ENCODE measurements at places on chromosomes 3 and 15. TPM values are rescaled to one million over a fixed set of nuclear protein-coding genes. Genes with fewer than 3 reads are reported as not detected.

DNA sequence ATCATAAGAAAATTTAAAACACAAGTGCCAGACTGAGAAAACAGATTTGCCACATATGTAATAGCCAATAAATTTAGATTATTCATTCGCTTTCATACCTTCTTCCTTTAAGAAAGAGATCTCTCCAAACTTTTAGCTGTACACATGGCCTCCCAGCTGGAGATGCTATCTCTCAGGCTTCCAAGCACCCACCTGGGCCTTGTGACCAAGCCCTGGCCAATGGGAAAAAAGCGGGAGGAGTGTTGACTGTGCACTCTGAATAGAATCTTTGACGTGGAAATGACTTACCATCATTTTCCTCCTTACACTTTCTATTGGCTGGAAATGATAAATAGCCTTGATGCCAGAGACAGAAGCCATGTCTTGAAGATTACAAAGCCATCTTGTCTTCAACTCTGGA, 1106.6 kb downstream of the TBL1XR1 start:
- DNase-seq: no peak

DNA sequence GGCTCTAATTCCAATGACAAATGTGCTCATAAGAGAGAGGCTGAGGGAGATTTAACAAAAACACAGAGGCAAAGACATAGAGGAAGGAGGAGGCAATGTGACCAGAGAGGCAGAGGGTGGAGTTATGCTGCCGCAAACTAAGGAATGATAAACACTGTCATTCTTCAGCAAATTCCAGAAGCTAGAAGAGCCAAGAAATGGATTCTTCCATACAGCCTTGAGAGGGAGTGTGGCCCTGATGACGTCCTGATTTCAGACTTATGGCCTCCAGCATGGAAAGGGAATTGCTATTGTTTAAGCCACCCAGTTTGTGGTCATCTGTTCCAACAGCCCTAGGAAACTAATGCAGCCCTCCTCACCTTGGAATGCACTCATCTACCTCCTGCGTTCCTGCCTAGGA, 30.5 kb downstream of the CD47 start:
- no peak for DNase-seq

- DNase-seq: peak; percentile 22
These were observed at the start of gene DRD3 for GRCh38 chr3:114178770-114179368. Gene DRD3 (minus strand): TSS chr3:114179052. CDS start chr3:114171992, 7,060 bp downstream.

GRCh38 chr15:97504031-97504792, 456.3 kb upstream of the ARRDC4 start:
- peak; percentile 78 for DNase-seq

- DNase-seq: peak; percentile 74
These were observed 36.7 kb upstream of the NDUFB4 start for GRCh38 chr3:120559242-120560061.

DNA sequence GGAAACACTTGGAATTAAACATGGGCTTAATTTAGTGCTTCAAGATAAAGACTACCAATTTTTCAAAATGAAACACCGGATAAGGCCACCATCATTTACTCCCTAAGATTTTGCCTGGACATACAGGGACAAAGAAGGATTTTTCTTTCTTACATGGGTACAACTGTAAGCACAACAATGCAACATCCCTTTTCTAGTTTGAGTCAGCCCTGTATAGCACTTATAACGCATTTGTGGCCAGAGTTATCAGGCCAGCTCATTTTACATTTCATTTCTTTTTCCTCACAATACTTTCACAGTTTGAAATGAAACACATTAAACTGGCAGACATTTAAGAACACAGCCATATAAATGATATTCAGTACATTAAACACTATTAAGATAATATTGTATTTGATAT, 9.8 kb upstream of the SUCNR1 start:
- no peak for DNase-seq

DNA sequence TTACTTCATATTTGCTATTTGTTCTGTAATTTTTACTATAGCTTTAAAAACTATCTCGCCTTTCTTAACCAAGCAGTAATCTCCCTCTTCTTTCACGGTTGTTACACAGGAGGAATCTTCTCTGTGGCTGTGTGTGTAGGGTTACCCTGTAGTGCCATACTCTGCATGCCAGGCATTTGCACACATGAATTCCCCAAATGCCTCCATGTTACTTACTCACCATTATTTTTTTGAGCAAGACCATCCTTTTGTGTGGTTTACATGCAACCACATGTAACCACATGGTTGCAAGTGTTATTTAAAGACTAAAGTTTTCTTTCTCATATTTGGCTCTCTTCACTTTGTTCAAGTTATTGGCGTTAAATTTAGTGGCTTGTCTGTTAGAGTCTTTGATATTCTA, 45.5 kb downstream of the HPS3 start:
- DNase-seq: peak; percentile 75

Gene SLC27A2
- total RNA-seq: 0.57 TPM

- no peak for DNase-seq
These were observed 8.2 kb downstream of the RTP3 start for GRCh38 chr3:46505953-46506352.

DNA sequence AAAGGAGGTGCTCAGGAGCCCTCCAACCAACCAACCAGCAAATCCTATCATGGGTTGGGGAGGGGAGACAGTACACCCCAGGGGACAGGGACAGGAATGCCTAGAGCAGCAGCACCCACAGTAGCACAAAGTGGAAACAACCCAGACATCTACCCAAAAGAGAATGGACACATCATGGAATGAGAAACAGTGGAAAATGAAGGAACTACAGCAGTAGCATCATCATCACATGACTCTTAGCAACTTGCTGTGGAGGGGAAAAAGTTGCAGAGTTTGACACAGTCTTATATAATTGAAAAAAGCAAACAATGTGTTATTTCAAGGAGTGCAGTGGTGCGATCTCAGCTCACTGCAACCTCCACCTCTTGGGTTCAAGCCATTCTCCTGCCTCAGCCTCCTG, 11.0 kb downstream of the C3orf22 start:
- no peak for DNase-seq

GRCh38 chr3:122665226-122665786, 15.3 kb upstream of the PARP14 start:
- no peak for DNase-seq

- no peak for DNase-seq
These were observed 128.7 kb upstream of the WNT5A start for GRCh38 chr3:55615694-55616295.

Gene LIPH
- total RNA-seq: 14.8 TPM

Gene INKA1
- 0.81 TPM for total RNA-seq

Gene TNFSF10
- total RNA-seq: 3.4 TPM

Gene ZNF621
- 1.5 TPM for total RNA-seq

Gene CNBP
- 312 TPM for total RNA-seq

DNA sequence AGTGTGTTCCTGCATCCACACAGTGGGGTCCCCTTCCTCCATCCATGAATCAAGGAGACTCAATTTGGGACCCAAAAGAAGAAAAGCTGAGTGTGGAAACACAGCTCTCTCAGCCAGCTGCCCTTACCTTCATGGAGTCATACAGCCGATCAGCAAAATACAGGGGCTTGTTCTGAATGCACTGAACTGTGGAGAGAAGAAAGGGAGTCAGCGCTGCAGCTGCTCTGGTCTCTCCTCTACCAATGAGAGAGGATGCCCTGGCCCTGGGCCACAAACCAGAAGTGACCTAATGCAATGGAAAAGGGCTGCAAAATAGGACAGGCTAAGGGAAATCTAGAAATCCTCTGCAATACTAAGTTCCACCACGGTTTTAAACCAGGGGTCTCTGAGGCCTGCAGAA, 46.7 kb downstream of the ANXA2 start:
- no peak for DNase-seq

Gene TMEM158
- total RNA-seq: 3.2 TPM

GRCh38 chr3:185935465-185936272, 2.1 kb downstream of the TRA2B start:
- DNase-seq: no peak

DNA sequence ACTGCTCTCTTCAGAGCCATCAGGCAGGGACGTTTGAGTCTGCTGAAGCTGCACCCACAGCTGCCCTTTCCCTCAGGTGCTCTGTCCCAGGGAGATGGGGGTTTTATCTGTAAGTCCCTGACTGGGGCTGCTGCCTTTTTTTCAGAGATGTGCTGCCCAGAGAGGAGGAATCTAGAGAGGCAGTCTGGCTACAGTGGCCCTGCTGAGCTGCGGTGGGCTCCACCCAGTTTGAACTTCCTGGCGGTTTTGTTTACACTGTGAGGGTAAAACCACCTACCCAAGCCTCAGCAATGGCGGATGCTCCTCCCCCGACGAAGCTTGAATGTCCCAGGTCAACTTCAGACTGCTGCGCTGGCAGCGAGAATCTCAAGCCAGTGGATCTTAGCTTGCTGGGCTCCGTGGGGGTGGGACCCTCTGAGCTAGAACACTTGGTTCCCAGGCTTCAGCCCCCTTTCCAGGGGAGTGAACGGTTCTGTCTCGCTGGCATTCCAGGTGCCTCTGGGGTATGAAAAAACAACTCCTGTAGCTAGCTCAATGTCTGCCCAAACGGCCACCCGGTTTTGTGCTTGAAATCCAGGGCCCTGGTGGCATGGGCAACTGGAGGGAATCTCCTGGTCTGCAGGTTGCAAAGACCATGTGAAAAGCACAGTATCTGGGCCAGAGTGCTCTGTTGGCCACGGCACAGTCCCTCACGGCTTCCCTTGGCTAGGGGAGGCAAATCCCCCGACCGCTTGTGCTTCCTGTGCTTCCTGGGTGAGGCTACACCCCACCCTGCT, 21.1 kb upstream of the ST6GAL1 start:
- DNase-seq: no peak

Gene SMCO1
- not detected for total RNA-seq

Gene RARRES1
- not detected for total RNA-seq

DNA sequence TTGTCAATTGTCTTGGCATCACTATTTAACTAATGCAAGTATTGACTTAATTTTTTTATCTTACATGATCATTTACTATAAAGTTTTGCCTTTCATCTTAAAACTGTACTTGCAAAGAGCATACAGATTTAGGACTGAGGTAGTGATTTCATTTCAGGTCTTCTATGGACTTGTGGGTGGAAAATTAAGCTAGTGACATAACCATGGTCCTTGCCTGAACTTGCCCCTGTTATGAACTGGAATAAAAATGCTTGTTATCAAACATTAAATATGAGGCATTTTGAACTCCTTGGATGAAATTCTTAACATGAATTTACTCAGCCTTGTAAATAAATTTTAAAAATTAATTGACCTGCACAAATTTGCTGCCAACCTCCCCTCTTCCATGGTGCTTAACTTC, 712.0 kb downstream of the NAALADL2 start:
- DNase-seq: no peak

DNA sequence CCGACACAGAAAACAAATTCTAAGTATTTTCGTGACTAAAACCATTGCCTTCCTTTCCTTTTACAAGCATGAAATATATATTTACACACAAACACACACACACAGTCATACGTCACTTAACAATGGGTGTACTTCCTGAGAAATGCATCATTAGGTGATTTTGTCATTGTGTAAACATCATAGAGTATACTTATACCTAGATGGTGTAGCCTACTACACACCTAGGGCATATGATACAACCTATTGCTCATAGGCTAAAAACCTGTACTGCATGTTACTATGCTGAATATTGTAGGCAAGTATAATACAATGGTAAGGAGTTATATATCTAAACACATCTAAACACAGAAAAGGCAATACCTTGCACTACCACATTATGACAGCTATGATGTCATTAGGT, 28.6 kb downstream of the COL6A5 start:
- DNase-seq: no peak

GRCh38 chr3:141288336-141288990, 56.8 kb downstream of the PXYLP1 start:
- DNase-seq: no peak

Gene BMF
- total RNA-seq: 0.23 TPM

Gene CHRNA7
- total RNA-seq: 5.7 TPM

GRCh38 chr15:71679793-71680353, 130.5 kb upstream of the NR2E3 start:
- DNase-seq: no peak

Gene IQCH
- total RNA-seq: 1.7 TPM

- DNase-seq: no peak
These were observed 67.6 kb downstream of the SMAD3 start for GRCh38 chr15:67133026-67133425.

DNA sequence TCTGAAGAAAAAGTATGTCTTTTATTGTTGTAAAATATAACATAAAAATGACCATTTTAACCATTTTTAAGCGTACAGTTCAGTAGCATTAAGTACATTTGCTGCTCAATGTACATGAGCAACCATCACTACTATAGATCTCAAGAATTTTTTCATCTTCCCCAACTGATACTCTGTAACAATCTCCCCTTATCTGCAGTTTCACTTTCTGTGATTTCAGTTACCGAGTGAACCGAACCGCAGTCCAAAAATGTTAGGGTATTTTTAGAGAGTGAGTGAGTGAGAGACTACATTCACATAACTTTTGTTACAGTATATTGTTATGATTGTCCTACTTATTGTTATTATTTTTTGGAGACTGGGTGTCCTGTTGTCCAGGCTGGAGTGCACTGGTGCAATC, 9.0 kb upstream of the SLC25A26 start:
- DNase-seq: no peak

Gene SERINC4
- not detected for total RNA-seq

Gene SPINT1
- 29.7 TPM for total RNA-seq

DNA sequence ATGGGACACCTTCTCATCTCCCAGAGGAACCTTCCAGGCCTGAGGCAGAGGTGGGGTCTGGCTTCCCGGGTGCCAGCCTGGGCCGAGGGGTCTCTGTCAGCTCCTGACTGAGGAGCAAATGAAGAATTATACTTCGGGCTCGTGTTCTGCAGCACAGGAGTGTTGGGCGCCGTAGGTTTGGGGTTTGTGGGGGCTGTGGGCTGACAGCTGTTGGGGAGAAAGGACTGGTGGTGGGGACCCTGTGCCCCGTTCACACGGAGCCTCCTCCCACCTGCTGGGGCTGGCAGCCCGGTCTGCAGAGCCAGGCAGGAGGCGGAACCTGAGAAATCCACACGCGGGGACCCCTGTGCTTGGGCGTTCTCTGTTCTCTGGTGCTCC, 59.7 kb downstream of the ADAMTS7 start:
- DNase-seq: no peak

- DNase-seq: no peak
These were observed 22.1 kb upstream of the HEG1 start for GRCh38 chr3:125077864-125078263.

- no peak for DNase-seq
These were observed 43.9 kb upstream of the FNDC3B start for GRCh38 chr3:171995486-171995885.

GRCh38 chr3:13498354-13499060, 18.4 kb downstream of the HDAC11 start:
- DNase-seq: no peak

Gene COL6A6
- total RNA-seq: not detected

GRCh38 chr3:138036572-138036971, 26.6 kb downstream of the CLDN18 start:
- no peak for DNase-seq

Measured in Caki2 (cell line).